ENCODE measurements at places on chromosomes 2 and 18.

- peak; percentile 27 for DNase-seq
These were observed 7.9 kb downstream of the TMEM18 start for GRCh38 chr2:669323-669722.

GRCh38 chr2:6358985-6359384 is 506.7 kb downstream of the CMPK2 start:
- no peak for DNase-seq

DNA sequence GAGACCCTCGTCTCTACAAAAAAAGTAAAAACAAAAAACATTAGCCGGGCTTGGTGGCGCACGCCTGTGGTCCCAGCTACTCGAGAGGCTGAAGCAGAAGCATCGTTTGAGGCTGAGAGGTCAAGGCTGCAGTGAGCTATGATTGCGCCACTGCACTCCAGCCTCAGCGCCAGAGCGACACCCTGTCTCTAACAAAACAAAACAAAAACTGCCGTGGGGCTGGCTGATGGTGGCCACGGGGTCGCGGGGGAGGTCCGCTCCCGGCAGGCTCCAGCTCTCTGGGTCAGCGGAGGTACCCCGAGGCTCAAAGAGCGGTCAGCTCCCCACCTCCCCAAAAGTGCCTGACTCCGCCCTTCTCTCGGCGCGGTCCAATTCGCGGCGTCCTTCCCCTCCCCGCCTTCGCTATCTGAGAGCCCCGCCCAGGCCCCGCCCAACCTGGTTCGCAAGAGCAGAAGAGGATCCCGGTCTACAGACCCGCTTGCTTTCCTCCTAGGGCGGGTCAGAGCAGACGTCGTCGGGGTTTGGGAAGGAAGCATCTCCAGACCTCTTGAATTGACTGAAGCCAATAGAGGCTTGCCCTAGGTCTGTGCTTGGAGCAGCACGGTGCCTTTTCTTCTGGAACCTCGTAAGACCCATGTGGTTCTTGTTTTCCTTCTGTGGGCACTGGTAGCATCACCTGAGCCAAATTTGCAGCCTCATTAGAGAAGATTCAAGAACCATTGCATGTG is 7.8 kb downstream of the RAX start:
- no peak for DNase-seq

GRCh38 chr2:201907563-201907881 is 101.2 kb downstream of the CDK15 start:
- no peak for DNase-seq

DNA sequence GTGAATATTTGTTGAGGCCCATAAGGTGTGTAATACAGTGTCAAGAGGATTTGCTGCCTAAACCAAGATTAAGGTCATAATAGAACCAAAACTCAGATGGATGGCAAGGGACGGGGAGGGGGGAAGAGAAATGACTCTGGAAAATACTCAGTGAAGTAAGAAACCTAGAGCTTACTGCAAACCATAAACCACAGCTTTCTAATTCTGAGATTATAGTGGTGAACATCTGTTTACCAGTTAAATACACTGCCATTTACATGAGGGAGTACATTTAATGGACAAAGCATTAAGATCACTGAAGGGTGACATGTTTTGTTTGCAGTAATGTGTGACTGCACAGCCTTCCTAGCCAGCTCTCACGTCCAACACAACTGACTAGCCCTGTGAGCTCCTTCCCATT is 19.8 kb downstream of the EVX2 start:
- no peak for DNase-seq

- DNase-seq = no peak
These were observed 111.8 kb downstream of the HDAC4 start for GRCh38 chr2:239288951-239289511.

- no peak for DNase-seq
These were observed 129.4 kb upstream of the CXCR4 start for GRCh38 chr2:136247204-136247950.

- DNase-seq = no peak
These were observed 3.0 kb upstream of the OTX1 start for GRCh38 chr2:63047321-63048279.

DNA sequence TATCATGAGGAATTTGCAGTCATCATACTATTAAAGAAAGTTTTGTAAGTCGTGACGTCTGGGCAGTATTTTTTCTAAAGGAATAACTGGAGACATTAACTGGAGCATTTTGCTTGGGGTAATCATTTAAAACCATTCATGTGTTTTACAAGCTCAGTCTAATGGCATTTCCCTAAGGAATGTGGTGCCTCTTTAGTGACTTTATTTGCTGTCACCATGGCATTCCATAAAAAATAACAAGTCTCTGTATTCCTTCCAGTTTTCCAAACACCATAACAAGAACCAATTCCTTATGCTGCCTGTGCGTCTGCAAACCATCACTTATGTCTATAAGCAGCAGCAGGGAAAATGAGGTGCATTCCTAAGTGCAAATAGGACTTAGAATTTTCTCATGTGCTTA is 82.8 kb downstream of the EPB41L3 start:
- DNase-seq = peak; percentile 51

DNA sequence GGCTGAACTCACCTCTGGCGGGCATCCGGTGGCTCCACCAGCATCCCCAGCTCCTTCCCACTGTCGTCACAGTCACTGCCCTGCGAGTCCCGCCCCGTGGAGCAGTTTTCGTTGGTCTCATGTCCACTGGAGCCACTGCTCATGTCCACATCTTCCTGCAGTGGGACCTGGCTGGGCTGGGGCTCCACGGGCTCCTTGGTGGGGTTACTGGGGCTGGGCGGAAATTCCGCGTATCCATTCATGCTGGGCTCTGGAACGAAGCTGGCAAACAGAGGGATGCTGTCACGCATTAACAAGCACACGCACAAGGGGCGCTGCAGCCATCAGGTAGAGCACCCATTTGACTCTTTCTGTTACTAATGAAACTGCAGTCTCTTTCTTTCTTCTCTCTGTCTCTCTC is 10.7 kb downstream of the PER2 start:
- DNase-seq = no peak

GRCh38 chr2:120267348-120267747 is 14.7 kb downstream of the RALB start:
- DNase-seq = no peak

DNA sequence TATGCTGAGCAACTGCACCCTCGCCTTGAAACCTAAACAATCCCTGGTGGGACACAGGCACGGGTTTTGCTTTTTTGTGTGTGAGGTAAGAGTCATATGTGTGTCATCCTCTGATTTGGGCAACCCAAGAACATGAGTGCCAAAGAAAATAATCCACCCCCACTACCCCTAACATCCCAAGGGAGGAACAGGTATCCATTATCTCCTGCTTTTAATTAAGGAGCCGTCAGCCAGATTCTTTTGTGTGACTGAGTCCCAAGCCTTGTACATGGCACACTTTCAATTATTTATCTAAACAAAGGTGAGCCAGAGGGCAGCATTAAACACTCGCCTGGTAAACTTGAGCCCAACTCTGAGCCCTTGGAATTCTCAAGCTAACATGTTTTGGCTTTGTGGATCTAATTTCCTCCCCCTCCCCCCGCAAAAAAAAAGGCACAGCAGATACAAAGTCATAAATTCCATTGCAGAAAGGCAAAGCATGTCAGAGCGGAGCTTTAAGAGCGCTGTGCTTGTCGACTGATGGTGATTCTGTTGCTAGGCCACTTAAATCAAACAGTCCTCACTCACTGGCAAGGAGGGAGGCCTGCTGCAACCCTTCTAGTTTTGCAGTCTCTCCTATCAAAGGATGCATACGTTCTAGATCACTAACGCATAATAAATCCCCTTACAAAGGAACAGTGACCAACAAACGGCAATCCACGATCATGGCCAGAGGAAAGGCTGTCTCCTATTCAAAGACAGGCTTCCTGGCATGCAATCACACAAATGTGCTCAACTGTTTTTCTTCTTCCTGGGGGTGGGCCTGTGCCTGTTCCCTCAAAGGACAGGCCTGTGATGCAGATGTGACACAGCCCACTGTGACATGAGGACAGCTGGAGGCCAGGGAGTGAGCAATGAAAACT is 143.5 kb upstream of the LMAN1 start:
- peak; percentile 96 for DNase-seq

DNA sequence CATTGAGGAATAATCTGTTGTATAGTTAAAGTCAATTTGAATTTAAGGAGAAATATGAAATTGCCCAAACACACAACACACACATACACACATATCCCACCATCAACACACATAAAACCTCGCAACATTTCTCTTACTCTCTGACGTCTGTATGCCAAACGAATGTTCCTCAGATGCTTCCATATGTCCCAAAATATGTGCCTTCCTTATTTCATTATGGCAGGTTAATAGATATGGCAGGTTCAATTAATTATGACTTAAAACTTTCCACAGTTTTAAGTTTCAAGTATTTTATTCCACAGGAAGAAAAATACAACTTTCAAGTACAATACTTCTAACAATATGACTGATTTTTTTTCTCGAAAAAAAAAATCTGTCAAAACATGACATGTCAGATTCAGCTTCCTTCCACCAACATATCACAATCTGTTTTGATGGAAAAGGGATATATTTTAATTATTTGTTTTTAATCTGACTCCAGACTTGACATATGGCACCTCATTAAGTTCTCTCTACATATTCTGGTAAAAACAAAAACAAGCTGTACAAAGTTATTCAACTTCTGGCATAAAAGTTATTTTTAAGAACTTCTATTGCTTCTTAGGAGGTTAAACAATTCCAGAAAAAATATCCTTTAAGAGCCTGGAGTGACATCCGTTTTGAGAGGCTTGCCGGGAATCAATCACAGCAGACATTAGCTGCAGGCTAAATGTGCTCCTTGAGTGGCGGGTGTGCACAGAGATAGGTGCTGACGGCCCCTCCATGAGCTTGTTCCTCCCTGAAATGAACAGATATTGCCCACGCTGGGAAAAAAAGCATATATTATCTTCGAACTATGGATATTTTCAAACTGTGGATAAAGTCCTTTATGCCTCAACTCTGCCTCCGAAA is 812.7 kb downstream of the DCDC2C start:
- DNase-seq = no peak

DNA sequence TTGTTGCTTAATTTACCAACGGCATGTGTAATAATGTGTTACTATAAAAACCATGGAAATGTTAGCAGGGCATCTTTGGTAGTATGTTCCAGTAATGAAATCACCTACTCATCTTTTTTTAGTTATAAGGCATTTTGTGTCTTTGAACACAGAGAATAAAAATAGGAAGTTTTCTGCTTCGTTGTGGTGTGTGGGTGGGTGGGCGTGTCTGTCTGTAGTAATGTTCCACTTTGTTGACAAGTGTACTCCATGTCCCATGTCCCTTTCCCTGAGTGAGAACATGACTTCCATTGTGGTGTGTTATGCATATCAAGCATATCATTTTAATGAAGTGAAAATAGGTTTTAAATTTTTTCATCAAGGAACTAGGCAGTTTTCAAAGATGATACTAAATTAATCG is 149.3 kb downstream of the VWC2L start:
- no peak for DNase-seq

DNA sequence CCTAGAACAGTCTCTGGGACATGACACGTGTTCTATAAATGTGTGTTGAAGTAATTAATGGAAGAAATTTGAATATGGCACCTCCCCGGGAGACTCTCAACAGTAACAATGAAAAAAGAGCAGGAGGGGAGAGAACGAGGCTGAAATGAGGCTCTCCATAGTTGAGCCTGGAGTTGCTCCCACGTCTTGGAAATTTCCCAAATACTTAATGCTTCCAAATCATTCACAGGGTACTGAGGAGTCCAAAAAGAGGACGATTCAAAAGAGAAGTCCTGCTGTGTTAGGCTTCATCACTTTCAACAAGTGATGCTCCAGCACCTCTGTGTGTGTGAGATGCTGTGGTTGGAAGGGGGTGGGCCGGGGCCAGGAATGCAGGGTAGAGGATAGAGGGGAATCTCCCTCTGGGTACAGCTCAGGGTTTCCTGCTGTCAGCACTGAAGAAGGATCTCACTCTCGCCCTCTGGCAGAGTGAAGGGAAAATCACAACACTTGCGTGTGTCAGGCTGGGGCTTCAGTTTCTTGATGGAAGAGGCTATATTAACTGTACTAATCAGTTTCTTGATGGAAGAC is 18.1 kb upstream of the ZNF407 start:
- DNase-seq = no peak

GRCh38 chr2:239300242-239300641 is 100.6 kb downstream of the HDAC4 start:
- no peak for DNase-seq

DNA sequence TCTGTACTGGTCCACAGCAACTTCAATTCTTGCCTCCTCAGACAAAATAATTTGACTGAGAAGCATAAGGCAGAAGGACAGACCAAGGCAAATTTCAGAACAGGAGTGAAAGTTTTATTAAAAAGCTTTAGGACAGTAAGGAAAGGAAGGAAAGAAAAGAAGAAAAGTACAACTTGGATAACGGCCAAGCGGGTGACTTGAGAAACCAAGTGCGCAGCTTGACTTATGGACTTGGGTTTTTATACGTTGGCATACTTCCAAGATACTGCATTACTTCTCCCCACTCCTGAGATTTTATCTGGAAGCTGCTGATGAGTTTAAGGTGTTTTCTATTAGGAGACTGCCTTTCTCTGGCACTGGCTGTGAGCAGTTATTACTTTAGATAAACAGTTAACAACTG is 64.7 kb downstream of the CCDC178 start:
- peak; percentile 2 for DNase-seq

DNA sequence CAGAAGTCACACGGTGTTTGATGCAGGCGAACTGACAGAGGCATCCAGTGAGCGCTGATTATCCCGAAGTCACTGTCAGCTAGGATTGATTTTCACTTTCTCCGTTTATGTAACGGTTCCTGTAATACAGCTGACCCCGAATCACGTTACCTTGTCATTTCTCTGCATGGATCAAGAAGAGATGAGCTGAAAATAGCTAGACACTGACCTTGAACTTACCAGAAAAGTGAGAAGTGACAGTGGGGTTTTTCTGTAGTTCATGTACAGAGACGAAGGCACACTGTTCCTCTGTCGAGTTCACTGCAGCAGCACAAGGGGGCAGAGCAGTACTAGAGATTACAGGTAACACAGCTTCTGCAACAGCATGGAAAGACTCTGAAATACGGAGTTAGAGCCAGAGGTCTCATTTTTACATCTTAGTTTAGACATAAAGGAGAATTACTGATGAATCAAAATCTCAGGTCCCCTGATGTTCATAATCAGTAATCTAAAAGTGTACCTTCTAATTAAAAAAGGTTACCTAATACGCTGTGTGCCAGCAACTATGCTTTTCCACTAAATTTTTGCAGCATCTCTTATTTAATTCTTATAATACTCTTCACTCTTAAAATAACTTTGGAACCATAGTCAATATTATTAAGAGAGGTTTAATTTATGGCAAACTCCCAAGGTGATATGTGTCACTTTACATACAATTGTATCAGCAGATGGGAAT is 33.1 kb downstream of the ARHGAP15 start:
- peak; percentile 36 for DNase-seq
